ENCODE measurements at places on chromosomes 2 and 18.

- no peak for DNase-seq
These were observed 25.7 kb downstream of the TMEM177 start for GRCh38 chr2:119704670-119705120.

DNA sequence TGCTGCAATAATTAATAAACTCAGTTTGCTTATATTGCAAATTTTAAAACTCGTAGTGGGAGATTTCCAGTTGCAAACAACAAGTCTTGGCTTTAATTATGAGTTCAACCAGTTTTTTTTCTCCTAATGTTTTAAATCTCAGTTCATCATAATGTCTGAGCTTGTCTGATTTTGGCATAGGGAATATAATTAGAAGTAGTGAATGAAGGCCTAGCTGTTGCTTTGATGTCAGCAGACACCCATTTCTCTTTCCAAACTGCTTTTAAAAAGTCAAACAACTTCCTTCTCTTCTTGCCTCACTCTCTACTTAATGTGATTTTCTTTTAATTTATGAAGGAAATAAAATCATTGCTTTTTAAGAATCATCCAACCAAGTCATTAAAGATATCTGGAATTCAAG lies 1462.1 kb downstream of the DPP10 start:
- DNase-seq, result no peak

DNA sequence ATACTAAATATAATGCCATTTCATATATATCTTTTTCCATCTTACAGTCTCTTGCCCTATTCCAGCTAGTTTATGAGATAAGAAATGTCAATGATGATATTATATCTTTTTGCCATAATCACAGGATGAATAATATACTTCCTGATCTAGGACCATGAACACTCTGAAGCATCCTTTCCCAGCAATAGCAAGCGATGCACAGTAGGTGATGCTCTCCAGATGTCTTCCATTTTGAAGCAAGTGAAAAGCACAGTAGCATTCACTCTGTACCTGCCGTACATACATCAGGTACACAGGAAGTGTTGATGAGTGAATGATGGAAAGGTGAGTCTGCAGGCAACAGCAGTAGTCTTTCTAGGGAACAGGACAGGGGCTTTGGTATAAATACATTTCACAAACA lies 8.6 kb upstream of the SULT1C4 start:
- DNase-seq, result no peak

GRCh38 chr18:59639821-59640220 lies 57.4 kb downstream of the CCBE1 start:
- DNase-seq, result no peak

- no peak for DNase-seq
These were observed 232.8 kb downstream of the DYM start for GRCh38 chr18:49227441-49228165.

DNA sequence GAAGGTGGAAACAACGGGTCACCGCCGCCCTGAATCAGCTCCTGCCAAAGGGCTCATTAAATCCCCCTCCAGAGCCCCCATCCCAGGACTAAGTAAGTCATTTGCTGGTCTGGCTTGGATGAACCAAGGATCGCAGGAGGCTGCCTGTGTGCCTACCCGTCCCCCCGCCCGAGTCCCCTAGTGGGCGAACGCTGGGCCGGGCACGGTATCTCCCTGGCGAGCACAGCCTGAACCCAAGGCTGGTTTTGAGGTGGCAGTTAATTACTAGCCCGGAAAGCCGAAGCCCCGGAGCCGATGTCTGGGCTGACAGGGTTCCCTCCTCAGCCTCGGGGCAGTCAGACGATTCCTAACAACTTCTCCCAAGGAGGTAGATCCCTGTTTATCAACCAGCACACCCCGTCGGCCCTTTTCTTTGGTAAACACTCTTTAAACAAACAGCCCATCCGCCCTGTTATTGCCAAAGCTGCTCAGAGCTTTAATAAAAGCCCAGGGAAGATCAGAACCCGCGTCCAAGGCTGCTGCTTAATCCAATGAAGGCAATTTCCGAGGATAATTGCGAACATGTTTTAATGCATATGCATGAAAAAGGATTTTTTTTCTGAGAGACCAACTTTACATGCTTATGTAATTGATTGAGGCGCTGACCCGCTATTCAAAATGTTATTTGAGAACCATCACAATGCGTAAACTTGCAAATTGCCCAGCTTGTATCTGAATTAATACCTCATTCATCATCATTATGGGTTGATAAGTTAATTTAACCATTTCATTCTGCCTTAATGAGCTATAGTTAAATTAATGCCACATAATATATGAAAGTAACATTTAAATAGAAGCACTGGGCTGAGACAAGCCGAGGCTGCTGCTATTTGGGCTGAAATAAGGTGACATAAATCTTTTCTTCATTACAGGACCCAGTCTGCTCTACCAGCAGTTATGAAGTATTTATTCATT lies 10.5 kb downstream of the EVX2 start:
- DNase-seq, result no peak

DNA sequence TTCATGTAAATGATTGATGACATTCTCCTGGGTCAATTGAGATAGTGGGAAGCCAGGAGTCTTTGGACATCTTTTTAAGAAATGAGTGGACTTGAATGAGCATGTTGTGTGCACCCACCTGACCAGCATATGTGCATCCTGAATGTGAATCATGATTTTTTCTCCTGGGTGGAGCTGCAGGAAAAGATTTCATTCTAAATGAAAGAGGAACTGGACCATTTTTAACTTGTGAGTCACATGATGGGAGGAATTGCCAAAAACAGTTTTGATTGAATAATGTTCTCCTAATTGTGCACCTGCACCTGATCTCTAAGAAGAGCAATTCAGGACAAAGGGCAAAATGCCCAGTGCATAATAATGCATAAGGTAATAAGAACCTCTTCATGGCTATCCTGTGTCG lies 32.3 kb downstream of the COPS8 start:
- DNase-seq, result no peak

DNA sequence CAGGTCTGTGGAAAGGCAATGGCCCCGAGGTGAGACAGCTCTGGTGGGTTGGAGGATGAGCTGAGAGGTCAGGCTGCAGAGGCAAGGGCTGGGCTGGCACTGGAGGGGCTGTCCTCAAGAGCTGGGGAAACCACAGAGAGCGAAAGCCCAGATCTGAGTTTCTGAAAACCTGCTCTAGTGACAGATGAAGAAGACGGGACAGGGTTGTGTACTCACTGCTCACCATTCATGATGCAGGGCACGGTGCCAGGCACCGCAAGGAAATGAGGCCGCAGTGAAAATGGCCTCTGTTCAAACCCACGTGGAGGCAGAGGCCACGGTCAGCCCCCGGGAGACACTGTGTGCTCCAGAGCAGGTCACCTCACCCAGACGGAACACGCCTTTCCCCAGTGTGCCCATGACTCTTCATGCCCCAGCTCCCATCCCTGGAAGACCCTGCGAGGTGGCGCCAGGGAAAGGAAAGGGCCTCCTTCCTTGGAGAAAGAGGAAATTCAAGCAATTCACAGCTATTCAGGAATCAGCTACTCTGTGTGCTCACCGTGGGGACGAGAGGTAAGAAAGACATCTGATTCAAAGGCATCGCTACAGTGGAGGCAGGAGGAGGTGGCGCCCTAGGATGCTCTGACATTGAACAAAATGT lies 24.3 kb upstream of the ID2 start:
- DNase-seq, result no peak

DNA sequence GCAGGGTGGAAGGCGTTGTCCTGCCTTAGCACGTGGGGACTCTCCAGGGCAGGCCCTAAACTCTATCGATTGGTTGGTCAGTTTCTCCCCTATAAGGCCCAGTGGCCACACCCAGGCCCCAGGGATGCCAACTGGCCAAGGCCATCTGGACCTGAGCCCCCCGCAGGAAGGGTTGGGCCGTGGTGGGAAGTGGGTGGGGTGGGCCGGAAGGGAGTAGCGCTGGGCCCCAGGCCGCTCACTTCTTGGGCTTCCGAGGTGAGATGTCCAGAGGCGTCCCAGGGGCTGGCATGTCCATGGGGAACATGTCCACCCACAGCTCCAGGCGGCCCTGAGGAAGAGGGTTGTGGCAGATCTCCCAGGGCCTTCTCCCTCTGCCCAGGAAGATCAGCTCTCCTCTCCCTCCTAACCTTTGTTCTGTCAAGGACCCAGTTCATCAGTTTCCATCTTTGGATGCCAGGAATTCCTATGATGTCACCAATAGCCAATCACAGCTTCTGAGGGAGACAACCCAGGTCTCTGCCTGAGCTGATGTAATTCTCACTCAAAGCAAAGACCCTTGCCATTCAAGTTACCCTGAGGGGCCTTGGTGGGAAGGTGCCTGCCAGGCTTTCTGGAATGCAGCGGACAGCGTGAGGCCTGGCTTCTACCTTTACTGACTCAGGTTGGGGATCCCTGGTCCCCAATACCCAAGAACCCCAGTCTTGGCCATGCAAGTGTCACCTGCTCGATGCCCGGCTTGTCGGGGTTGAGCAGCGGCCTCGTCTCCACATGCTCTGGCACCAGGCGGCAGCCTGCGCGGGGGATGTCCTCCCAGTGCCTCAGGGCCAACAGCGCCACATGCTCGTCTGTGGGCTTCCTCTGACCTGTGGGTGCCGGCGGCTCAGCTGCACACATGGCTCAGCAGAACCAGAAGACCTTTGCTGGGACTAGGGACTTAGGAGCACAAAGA lies 14.4 kb downstream of the OTOF start:
- DNase-seq, result no peak

- DNase-seq, result no peak
These were observed 28.7 kb downstream of the NIFK start for GRCh38 chr2:121707920-121708361.

- DNase-seq, result no peak
These were observed 191.9 kb upstream of the SALL3 start for GRCh38 chr18:78787751-78788150.

GRCh38 chr18:62637403-62637802 lies 77.9 kb upstream of the PHLPP1 start:
- no peak for DNase-seq

GRCh38 chr2:196959281-196959680 lies 32.8 kb upstream of the PGAP1 start:
- no peak for DNase-seq

- DNase-seq, result no peak
These were observed 59.9 kb downstream of the EML6 start for GRCh38 chr2:54783349-54783748.

GRCh38 chr18:111306-112014 lies 46.9 kb upstream of the USP14 start:
- DNase-seq, result no peak

GRCh38 chr2:169767243-169767888 lies 31.3 kb upstream of the SSB start:
- peak; percentile 21 for DNase-seq

GRCh38 chr2:71697106-71698004 lies 244.0 kb downstream of the DYSF start:
- DNase-seq, result no peak

DNA sequence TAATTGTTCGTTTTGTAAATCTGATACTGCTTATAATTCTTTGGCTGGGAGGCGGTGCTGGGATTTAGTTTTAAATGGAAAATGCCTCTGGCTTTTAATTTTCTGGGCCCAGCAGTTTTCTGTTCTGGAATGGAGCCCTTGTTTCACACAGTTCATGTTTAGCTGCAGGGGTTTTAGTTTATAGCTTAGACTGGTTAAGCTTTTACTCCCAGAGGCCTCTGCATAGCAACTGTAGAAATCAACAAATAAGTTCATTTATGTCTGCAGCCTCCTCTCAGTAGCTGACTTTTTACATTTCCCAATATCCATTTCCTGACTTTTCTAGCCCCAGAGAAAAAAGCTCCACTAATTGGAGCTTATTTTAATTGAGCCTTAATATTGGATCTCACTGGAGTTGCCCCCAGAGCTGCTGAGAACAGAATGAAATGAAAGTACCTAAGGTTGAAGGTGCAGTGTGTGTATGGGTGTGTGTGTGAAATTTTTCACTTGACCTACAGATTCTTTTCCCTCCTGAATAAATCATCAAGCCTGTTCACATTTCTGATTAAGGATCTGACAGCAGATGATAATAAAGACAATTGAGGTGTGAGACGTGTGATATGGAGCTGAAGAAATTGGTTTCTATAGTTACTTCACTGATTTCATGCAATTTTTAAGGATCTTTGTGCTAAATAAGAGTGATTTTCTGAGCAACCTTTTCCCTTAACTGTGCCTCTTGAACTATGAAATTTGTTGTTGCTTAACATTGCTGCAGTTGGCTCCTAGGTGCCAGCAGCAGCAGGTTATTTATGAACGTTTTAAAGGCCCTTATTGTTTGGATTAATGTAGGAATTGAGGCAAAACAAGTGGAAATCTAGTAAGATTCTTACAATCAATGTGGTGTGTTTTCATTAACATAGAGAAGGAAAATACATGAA lies 109.6 kb downstream of the TAF4B start:
- DNase-seq, result no peak

GRCh38 chr2:156436497-156437085 lies 412 bp downstream of the GPD2 start:
- peak; percentile 53 for DNase-seq

GRCh38 chr2:242051463-242051862 lies 181.9 kb downstream of the RTP5 start:
- DNase-seq, result no peak

DNA sequence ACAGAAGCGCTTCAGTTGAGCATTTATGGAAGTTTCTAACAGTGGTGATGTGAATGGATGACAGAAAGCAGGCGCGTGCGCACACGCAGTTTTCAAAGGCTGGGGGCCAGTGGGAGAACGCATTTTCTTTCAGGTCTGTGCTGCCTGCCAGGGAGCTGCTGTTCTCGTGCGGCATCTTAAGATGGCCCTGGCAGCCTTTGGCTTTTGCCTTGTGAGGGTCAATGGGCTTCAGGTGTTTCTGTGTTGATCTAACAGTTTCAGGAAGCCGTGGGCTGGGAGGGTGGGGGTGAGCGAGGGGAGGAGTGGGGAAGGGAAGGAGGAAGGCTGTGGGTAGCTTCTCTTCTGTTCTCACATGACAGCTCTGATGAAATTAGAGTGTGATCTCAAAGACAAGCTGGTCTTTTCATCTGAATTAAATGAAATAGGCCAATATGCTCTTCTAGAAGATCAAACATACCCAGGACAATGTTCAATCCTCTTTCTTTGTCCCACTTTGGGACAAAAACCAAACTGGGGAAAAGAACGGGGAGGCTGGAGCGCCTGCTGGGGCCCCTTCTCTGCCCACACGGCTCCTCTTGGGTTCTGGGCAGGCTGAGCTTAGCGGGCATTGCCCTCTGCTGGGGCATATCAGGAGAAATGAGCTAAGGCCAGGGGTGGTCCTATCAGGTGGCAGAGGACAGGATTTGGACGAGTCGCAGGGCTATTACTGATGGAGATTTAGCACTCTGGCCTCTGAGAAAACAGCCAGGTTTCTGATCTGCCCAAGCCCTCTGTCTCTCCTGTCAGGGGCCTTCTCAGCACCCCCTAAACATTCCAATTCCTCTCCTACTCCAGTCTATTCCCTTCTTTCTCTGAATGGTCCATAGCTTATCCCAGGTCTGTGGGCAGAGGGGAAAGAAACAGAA lies 126.2 kb upstream of the LGALSL start:
- no peak for DNase-seq

GRCh38 chr2:59390581-59390980 lies 1149.5 kb upstream of the FANCL start:
- DNase-seq, result no peak

GRCh38 chr2:223465793-223466192 lies 136.4 kb downstream of the SCG2 start:
- DNase-seq, result no peak

GRCh38 chr2:129437725-129438124 lies 541.7 kb upstream of the RAB6C start:
- DNase-seq, result no peak

All from GM12864 (cell line).